ENCODE measurements at places on chromosomes 4 and X.
A peak's percentile ranks its signal among the peaks of the same experiment; 100 is the strongest.

GRCh38 chr4:186029571-186030398, 39.2 kb upstream of the TLR3 start:
- DNase-seq: no peak

DNA sequence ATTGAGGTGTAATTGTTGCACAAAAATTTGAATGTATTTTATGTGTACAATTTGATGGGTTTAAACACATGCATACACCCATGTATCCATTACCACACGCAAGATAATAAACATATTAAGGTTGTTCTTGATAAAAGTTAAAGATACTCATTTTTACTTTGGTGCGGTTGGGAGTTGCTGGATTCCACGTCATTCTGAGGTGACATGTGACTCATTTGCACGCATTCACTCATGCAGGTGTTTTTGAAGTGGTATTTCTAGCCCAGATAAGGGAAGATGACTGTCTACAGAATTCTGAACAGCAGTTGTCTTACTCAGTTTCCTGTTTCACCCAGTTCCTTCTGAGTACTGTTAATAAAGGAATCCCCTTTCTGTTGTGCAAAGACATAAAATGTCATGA, 142.0 kb downstream of the RTL3 start:
- DNase-seq: peak; percentile 21

- no peak for DNase-seq
These were observed 30.2 kb upstream of the NKRF start for GRCh38 chrX:119636419-119636818.

- no peak for DNase-seq
These were observed 1.2 kb upstream of the LETM1 start for GRCh38 chr4:1856943-1857699.

DNA sequence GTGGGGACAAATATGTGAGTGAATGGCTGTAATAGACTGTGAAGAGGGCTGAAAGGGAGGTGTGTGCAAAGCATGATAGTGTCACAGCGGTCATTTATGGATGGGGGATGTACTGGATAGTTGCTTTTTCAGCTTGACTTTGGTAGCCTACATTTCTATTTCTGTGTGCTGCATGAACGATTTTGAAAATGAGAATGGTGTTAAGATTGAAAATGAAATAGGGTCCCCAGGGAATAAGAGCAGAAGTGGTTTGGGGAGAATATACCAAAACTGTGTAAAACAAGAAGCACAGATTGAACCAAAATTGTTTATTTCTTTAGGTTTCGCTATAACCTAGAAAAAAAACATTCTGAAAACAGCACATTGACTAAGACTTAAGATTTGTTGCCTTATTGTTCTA, 58.8 kb upstream of the CLNK start:
- no peak for DNase-seq

DNA sequence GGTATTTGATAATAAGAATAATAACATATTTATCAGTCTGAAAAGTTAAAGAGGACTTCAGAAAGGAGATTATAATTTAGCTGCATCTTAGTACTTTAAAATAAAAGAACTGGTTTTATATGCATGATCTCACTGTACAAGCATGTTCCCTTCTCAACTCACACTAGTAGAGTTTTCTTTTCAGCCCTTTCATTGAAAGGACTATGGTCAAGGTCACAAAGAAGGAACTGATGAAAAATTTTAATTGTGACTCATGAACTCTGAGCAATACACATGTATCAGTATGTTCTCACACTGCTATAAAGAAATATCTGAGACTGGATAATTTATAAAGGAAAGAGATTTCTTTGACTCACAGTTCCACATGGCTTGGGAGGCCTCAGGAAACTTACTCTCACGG, 73.7 kb upstream of the NDST4 start:
- DNase-seq: no peak

- DNase-seq: no peak
These were observed 808 bp downstream of the THAP6 start for GRCh38 chr4:75514949-75515612.

GRCh38 chrX:3699821-3700381, 13.5 kb downstream of the PRKX start:
- no peak for DNase-seq

GRCh38 chrX:142036116-142036515, 132.4 kb downstream of the MAGEC1 start:
- no peak for DNase-seq

GRCh38 chr4:41384992-41385391, 128.3 kb downstream of the UCHL1 start:
- no peak for DNase-seq

DNA sequence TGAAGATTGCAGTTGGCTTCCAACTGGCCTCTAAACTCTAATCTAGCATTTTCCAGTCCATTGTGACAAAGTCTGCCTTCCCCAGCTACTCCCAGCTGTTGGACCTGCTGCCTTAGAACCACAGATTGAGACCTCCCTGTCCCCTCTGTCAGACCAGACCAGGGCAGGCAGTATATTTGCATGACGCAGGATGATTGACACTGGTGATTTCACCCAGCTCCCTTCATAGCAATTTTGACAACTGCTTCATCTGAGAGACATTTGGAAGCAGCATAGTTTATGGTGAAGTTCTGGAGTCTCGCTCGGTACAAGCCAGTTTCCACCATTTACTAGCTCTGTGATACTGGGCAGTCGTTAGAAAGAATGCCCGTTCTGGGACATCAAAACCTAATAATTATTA, 2.5 kb downstream of the CYP4V2 start:
- no peak for DNase-seq

DNA sequence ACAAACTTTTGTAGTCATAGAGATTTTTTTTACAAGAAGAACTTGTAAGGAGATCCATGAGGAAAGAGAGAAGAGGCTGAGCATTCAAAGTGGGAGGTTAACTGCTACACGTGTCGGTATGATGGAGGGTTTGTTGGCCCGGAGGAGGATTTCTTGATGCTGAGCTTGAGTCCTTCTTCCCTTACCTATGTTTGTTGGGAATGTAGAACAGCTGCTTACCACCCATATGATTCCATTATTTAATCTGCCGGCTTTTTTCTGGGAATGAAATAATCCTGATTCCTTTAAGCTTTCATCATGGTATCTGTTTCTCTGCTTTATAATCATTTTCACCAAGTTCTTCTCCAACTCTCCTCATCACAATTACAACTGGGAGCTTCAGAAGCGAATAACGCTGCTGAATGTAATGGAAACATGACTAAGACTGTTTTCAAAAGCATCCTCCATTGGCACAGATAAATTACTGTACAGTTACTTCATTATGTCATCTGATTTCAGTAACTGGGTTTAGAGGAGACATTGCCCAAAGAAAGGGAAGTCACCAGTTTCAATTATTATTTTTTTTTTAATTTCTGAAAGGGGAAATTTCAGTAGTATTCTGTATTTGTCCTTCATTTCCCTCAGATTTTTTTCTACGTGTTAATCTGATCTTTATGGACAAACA, 420.6 kb downstream of the SPRY1 start:
- no peak for DNase-seq

GRCh38 chr4:169899295-169899694, 126.9 kb downstream of the MFAP3L start:
- no peak for DNase-seq

DNA sequence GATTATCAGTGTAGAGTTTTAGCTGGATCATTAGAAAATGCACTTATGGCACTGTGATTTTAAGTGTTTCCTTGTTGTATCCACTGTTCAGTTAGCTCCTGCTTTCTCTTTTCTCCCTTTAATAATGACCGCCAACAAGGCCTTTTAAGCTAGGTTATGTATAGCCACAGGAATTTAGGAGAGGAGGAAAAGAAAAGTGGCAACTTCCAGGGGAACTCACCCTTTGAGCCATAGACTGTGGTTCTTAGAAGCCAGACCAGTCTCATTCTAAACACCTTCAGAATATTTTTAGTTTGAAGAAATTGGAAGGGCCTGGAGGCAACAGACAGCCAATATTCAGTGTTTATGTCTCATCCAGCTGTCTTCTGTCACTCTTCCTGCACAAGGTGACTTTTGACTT, 6.1 kb downstream of the FGF2 start:
- no peak for DNase-seq

DNA sequence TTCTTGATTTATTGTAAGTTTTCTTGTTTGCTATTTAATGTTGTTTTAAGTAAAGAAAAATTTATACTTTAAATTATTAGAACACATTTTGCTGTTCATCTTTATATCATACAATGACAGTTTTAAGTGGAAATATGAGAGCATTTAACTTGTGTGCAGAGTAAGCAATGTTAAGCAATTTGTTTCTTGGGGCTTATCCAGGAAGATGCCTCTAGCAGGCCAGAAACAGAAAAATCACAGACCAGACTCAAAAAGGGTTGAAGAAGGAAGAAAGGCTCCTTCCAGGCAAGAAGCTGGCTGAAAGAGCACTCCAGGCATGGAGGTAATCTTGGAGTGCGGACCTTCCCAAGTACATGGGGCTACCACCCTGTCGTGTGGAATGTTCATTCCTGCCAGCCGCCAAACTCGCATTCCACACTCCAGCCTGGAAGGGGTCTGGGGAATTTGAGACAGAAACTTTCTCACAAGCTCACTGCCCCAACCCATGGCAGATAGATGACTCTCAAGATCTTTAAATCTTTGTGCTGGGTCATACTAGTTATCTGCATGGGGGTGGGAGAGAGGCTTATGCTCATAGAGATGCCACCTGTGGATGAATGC, 1521.3 kb upstream of the AGA start:
- DNase-seq: no peak

DNA sequence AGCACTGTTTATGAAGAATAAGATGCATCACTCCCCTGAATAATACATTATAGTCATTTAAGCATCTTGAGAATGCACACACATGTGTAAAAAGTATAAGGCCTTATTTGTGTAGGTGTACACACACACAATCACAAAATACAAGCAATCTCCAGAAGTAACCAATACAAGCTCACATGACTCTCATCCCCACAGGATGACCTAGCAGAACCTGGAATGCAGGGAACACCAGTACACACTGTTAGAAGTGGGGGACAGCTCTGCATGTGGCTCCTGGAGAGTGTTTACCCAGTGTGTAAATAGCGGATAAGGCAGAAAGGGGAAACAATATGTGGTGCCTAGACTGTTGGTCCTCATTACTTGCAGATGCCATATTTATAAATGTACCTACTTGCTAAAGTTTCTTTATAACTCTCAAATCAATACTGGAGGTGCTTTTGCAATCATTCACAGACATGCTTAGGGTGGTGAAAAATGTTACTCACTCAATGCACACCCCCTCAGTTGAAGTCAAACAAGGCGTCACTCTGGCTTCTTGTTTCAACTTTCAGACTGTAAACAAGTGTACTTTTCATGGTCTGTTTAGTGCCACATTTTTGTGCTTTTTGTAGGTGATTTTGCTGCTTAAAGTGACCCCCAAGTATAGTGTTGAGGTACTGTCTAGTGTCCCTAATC, 73.1 kb downstream of the MAGEB17 start:
- no peak for DNase-seq

DNA sequence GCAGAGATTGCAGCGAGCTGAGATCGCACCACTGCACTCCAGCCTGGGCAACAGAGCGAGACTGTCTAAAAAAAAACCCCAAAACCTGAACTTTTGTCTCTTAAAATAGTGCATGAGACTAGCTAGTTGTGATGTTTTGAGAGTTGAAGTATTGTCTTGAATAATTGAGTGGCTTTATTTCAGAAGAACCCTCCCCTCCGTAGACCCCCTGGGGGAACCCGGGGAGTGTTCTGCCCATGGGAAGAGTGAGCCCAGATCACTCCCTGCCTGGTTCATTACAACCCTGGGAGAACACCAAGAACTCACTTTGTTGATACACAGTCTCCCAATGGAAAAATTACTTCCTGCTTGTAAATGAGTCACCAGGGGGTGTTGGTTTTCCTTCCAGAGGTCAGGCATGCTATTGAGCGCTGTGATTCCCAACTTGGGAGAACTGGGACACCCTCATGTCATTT, 65.3 kb upstream of the SHISA3 start:
- no peak for DNase-seq

DNA sequence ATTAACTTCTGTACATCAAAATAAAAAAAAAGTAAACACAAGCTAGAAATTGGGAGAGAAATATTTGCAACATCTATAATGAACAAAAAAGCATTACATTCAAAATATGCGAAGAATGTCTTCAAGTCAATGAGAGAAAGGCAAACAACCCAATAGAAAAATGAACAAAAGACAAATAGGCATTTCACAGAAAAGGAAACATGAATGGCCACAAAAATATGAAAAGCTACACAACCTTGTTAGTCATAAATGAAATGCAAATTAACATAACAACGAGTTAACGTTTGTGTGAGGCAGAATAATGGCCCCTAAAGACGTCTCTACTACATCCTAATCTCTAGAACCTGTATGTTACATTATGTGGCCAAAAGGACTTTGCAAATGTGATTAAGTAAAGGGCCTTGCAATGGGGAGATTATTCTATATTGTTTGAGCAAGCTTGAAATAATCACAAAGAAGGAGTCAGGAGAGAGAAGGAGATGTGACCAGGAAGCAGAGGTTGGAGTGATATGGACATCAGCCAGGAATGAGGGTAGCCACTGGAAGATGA, 86.8 kb downstream of the WDFY3 start:
- DNase-seq: no peak

DNA sequence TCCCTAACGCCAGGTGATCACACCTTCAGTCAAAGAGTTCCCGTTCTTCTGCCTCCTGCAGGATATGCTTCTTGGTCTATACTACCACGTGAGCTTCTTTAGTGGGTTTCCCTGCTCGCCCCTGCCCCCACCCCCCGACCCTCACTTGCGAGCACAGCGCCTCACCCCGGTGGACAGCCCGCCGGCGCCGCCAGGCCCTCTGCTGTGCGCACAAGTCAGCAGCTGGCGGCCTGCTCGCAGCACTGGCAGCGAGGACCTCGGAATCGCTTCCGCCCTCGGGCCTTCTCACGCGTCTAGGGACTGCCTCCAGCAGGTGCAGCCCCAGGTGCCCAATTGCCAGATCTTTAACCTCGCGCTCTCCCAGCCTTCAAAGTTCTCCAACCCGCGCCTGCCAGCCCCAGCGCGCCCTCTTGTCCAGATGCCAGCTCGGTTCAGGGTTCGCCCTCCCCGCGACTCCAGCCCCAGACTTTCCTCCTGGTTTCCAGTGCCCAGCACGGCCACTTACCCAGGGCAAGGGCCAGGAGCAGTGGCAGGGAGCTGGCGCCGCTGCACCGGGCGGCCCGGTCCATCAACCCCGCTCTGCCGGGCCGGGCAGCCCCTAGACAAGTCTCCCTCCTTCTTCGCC, 454 bp downstream of the BTC start:
- no peak for DNase-seq

All from stimulated activated CD8-positive, alpha-beta memory T cell treated with anti-CD3 and anti-CD28 coated beads, Interleukin-4, amount 100 ng/mL, for 1 hour (primary cell).